ENCODE measurements at places on chromosomes 2 and 18.

DNA sequence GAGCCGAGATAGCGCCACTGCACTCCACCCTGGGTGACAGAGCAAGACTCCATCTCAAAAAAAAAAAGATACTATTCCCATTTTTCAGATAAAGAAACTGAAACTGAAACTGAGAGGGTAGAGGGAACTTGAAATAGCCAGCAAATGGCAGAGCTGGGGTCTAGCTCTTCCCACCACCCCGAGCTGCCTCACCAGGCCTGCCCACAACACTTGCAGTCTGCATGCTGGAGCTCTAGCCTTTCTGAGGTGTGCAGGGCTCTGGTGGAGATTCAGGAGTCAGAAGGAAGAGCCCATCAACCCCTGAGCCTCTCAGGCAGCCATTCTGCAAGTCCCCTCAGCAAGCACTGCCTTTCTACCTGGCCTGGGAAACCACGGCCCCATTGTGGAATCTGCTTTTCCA, 14.3 kb downstream of the EDAR start:
- no peak for DNase-seq

- no peak for DNase-seq
These were observed 783.2 kb upstream of the CDH2 start for GRCh38 chr18:28960146-28960545.

GRCh38 chr2:230439590-230439989, 23.6 kb downstream of the SP100 start:
- no peak for DNase-seq

- no peak for DNase-seq
These were observed 338.4 kb upstream of the SLC39A10 start for GRCh38 chr2:195318440-195319111.

- DNase-seq: peak; percentile 50
These were observed 291.7 kb upstream of the KYNU start for GRCh38 chr2:142585785-142586184.

- no peak for DNase-seq
These were observed 242.8 kb downstream of the NEDD4L start for GRCh38 chr18:58286632-58287352.

- no peak for DNase-seq
These were observed 653 bp upstream of the ABI2 start for GRCh38 chr2:203327582-203327900.

- DNase-seq: no peak
These were observed 99.5 kb upstream of the CCDC85A start for GRCh38 chr2:56084111-56084901.

- DNase-seq: no peak
These were observed 206.1 kb downstream of the RAB3GAP1 start for GRCh38 chr2:135258193-135258592.

DNA sequence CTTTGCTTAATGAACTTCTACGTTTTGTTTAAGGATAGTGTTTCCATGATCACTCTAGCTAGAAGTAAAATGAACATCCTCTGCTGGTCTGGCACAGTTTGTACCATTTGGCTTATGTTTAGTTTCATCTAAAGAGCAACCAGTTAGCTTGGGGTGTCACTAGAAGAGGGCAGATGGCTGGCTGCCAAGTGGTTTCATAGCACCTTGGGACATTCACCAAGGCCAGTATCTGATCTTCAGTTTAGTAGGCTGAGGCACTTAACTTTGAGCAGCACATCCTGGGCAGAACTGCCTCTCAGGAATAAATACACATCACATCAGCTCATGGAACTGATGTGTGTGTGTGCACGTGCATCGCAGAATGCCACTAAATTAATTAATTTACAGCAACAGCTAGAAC, 68.4 kb downstream of the NXPH2 start:
- DNase-seq: no peak

Data from GM12864 (cell line).